ENCODE measurements at places on chromosomes 4 and X. TPM values are rescaled to one million over a fixed set of nuclear protein-coding genes. Genes with fewer than 3 reads are reported as not detected.

QRFPR gene
- 2.6 TPM for total RNA-seq

GRCh38 chr4:21656832-21657231 is 291.7 kb downstream of the KCNIP4 start:
- no peak for DNase-seq

GRCh38 chr4:116847616-116848015 is 237.8 kb downstream of the TRAM1L1 start:
- no peak for DNase-seq

DNA sequence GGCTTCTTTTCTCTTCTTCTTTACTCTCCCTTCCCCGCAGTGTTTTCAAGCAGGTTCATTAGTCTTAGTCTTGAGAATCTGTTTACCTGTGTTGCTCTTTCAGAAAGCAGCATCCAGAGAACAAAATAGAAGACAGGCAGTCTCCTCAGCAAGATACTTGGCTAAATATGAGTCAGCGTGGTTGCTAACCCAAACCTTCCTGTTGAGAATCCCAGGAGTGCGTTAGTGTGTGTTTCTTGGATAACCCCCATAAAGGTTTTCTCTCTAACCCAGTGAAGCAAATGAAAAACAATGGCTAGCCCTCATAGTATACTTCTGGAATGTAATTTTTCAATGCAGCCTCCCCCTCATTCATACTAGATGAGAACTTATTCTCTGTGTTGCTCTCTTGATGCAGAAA is 41.1 kb downstream of the BMPR1B start:
- no peak for DNase-seq

- DNase-seq, result no peak
Observed at GRCh38 chr4:74039315-74039763, 850 bp upstream of the CXCL3 start.

CABS1 gene
- not detected for total RNA-seq

GRCh38 chr4:185096032-185096653 is 46.9 kb upstream of the SLC25A4 start:
- no peak for DNase-seq
